NCI-H2107 (cell line): ENCODE measurements at places on chromosomes 7 and 10.

GRCh38 chr10:28845009-28845682 is 167.8 kb downstream of the BAMBI start:
- no peak for DNase-seq

- no peak for DNase-seq
Measured at GRCh38 chr10:26755443-26755903, 58.0 kb downstream of the PDSS1 start.

GRCh38 chr7:157851501-157852067 is 514.8 kb downstream of the DNAJB6 start:
- peak; percentile 84 for DNase-seq

DNA sequence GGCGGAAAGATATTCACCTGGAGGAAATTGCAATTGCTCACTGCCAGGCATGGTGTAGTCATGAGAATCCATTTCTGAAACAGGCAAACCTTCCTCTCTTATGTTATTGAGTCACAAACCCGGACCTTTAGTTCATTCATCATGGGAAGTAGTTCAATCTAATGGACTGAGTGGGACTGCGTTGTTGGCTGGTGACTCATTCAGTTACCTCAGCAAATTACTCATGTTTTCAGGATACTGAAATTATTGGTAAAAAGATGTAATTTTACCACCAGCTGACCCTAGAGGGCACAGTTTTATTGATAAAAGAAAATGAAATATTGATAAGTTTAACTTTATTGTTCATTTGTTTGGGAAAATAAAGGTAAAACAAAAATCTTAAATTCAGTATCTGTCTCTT is 1194.4 kb upstream of the SORCS1 start:
- DNase-seq = no peak

DNA sequence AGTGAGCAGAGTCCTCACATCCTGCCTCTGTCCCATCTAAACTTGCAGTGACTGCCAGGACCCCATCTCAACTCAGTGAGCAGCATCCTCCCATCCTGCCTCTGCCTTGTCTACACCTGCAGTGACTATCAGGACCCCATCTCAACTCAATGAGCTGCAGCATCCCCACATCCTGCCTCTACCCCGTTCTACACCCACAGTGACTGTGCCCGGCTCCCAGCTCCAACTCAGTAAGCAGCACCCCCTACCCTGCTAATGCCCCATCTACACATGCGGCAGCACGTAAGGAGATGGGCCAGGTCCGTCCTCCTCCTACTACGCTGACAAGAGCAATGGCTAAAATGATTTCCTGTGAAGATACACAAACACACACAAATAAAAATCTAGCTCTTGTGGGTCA is 65.5 kb downstream of the TNS3 start:
- DNase-seq = no peak

DNA sequence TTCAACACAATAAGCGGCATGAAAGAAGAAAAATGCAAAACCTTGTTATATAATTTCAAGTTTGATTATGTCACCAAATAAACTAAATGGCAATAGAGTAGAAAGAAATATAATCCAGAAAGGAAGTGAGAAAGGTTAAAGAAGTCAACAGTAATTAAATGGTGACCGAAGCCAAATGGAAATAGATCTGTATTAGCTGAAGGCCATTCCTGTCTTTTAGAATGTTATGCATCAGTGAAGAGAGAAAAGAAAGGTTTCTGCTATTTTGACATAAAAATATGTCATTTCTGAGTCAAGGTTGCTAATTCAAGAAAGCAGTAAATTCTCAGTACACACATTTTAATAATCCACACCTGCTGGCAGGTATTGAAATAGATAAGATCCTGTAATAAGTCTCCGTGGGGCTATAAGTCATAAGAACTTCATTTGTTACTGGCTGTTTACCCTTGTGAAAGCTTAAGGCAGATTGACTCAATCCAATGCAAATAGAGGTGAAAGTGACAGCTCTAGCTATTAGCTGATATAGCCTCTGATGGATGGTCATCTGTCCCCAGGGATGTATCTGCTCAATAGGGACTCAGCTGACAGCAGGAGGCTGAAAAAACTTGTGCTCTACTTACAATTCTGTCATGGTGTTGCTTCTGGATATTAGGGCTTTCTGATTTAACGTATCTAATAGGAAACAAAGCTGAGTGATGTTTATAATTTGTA is 152.1 kb downstream of the FZD1 start:
- DNase-seq = no peak

- DNase-seq = no peak
Measured at GRCh38 chr10:14322526-14323188, 8.1 kb downstream of the FRMD4A start.

- no peak for DNase-seq
Measured at GRCh38 chr7:41893656-41894055, 190.8 kb upstream of the INHBA start.

DNA sequence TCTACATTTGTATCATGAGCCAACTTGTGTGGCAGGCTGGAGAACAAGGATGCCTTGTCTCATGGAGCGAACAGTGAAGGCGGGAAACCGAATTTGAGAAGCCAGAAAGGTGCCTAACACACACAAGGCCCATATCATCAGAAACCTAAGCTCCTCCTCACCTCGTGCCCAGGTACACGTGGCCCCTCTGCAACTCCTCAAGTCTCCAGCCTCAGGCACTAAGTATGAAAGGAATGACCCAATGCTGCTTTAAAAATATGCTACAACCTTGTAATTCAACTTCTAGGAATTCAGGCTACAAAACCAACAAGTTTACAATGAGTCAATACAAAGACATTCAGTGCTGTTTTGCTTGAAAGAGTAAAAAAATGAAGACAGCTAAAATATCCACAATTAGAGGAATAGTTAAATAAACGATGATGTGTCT is 95.7 kb downstream of the CDK6 start:
- DNase-seq = no peak

DNA sequence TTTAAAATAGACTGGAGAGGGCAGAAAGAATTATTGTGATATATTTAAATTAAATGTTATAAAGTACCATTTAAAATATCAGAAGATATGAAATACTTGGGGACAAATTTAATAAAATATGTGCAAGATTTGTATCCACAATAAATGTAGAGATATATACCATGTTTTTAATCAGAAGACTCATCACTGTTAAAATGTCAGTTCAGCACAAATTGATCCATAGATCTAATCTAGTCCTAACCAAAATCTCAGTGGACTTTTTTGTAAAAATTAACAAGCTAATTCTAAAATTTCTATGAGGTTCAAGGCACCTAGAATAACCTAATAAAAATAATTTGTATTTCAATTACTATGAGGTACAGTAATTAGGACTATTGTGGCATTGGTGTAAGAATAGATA is 96.4 kb downstream of the CTNNA3 start:
- no peak for DNase-seq

GRCh38 chr10:77214799-77215198 is 422.8 kb downstream of the KCNMA1 start:
- DNase-seq = no peak

DNA sequence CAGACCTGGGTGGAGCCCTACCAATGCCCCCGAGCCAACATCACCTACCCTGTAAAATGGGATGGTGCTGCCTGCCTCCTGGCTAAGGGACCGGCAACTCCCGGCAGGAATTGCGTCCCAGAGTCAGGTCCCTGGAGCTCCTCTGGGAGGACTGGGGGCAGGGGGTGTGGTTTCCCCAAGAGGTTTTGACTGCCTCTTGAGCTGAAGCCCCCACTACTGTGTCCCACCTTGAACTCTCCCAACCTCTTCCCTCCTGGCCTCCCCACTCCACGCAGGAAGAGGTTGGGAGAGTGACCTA is 1.3 kb downstream of the SH2B2 start:
- no peak for DNase-seq

- DNase-seq = no peak
Measured at GRCh38 chr7:75048435-75049379, 24.9 kb downstream of the RCC1L start.

DNA sequence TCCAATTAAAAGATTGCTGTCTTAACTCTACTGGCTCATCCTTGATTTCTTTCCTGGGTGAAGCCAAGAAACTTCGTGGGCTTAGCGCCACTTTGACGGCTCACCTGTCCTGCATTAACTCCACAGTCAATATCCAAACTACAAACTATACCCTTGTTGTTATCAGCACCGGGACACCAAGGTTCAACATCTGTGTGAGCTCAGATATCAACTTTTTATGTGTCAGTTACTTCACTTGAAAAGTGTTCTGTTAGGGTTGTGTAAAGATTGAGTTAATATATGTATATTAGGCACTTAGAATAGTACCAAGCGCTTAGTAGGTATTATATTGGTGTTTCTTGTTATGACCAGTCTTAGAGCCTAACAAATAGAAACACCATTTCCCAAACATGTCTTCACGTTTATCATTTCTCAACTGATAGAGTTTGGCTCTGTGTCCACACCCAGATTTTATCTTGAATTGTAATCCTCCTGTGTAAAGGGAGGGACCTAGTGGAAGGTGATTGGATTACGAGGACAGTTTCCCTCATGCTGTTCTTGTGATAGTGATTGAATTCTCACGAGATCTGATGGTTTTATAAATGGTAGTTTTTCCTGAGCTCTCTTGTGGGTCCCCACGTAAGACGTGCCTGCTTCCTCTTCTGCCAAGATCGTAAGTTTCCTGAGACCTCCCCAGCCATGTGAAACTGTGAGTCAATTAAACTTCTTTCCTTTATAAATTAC is 19.0 kb upstream of the ST8SIA6 start:
- DNase-seq = no peak

DNA sequence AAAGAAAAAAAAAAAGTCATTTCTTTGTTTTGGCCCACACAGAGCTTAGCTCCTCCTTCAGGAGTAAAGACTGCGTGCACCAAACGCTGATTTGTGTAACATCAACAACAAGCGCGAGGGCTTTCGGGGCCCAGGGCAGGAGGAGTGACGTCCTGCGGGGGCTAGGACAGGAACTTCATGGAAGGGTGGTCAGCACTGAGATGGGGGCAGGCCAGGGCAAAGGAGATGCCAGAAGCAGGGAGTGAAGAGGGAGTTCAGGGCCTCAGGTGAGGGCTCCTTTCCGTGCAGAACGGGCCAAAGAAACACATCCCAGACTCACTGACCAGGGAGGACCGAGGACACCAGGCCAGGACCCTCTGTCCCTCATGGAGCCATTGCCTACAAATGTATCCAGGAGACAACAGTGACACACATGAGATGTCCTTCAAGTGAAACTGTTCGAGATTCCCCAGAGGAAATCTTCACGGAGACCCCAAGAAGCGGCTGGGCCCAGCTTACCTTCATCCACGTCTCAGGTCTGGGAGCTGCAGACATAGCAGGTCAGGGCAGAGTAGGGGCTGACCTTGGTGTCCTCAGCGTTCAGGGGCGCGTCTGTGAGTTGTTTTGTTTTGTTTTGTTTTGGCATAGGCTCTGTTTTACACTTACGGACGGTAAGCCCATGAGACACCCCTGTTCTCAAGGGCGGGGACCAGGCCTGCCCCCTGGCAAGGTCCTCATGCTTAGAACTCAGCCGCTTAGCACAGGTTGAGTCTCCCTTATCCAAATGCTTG is 30.4 kb upstream of the SHH start:
- DNase-seq = no peak

GRCh38 chr10:102400076-102400475 is 4.6 kb downstream of the NFKB2 start:
- DNase-seq = no peak

- no peak for DNase-seq
Measured at GRCh38 chr7:98034081-98035035, 44.4 kb upstream of the OCM2 start.

GRCh38 chr7:121519548-121520521 is 123.7 kb upstream of the FAM3C start:
- DNase-seq = no peak

DNA sequence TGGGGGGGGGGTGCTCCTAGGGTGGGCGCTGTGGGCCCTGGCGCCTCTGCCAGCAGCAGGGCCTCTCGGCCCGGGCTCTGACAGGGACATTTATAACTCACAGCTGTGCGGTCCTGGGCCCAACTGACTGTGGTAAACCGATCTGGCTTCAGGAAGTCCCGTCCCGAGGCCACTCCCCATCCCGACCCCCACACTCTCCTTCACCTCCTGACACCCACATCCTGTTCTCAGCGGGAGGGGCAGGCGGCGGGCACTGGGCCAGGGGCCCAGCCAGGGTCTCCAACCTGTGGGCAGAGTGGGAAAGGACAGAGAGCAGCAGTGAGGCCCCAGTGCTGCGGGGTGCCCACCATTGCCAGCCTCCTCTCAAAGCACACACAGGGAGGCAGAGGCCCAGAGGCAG is 69.1 kb downstream of the ZMIZ1 start:
- DNase-seq = no peak

DNA sequence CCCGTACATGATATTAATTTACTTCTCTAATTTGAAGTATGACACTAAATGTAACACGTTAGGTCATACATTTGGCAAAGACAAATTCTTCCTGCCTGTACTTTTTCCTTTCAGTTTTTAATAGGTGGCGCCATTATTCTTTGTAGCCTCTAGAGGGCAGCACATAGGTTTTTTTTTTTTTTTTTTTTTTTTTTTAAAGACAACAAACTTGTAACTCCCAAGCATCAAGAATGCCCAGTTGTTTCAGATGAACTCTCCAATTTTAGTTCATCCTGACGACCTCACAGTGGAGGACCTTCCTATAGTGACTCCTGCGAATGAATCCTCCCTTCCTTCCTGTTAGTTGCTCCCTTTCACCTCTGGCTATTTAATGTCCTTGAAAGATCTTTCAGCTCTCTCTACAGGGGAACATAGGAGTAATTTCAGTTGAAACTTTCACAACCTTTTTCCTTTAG is 139.3 kb upstream of the HDAC9 start:
- DNase-seq = no peak

GRCh38 chr10:54758791-54759190 is 42.2 kb downstream of the PCDH15 start:
- DNase-seq = no peak

DNA sequence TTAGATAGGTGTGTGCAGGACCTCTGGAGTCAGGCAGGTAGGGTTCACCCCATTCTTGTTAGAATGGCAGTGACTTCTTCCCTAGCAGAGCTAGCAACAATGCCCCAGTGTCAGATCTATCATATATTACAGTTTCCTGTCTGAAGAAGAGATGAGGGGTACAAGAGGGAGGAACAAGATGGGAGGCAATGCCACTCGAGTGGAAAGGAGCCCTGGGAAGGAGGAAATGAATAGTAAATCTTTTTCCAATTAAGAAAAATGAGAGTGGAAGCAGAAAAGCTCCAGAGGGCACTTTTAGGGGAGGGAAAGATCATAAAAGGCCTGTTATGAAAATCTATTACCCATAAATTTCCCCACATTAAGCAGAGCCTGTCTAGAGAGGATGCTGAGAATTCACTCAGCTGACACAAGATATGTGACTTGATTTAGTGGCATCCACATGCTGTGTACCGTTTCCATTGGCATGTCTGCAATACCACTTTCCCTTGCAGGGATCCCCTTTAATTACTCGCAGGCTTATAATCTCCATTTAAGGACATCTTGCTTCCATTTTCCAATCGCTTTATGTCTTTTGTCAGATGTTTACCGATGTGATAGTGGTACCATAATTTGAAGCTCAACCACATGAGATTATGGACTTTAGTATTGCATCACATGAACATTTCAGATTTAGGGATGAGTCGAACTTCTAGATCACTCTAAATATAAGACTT is 70.0 kb upstream of the AGBL3 start:
- no peak for DNase-seq

- no peak for DNase-seq
Measured at GRCh38 chr7:27243340-27244163, 950 bp downstream of the EVX1 start.
